Left forelimb (tissue), 1 donor: ENCODE measurements at places on chromosomes 5 and 9.

- DNase-seq = no peak
These were observed 42.9 kb downstream of the BNIP1 start for GRCh38 chr5:173187054-173187743.

DNA sequence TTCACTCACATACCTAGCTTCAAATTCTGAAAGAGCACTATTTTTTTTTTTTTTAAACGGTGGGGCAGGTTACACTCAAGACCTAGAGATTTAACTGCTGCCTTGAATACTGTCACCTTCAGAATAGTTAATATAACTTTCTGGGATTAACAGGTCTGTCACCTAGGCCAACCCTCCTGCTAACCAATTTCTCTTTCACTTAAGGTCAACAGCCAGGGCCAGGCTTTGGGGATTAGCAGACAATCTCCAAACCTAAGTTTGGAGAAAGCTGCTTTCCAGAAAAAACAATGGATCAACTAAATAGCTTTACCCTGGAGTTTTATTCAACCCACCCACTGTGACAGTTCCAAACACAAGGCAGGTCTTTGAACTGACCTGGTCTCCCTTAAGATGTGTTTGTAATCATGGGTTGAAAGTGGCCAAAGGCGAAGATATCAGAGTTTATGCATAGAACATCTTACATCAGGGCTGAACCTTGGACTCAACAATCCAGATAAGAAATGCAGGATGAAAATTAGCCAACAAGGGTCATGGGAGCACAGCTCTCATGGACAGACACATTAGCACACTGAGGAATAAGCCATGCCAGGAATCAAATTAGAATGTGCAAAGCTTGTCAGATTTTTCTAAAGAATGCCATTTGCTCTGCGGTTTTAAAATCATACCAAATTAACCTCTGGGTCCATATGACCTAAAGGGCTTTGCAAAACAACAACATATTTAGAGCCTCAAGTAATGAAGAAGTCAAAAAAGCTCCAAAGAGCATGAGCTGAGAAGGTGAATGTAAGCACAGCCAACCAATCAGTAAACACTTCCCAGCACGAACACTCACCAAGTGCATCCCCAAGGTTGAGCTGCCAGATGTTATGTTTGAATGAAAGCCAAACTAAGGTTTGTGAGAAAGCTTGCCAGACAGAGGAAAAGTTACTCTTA lies 538.5 kb upstream of the DMAC1 start:
- DNase-seq = no peak

DNA sequence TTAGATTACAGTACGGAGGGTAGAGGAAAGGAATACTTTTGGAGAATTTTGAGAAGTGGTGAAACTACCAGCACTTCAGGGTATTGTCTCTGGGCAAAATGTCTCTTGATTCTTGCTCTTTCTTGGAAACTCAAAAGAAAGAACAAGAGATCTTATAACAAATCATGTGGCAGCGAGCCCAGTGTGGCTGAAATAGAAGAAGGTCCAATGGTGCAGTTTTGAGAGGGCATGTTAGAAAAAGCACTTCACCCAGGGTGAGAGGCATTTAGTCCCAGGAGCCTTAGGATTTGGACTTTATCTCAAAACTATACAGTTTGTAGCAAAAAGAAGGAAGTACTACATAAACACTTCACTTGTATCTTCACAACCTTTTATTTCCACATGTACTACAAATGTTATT lies 39.4 kb downstream of the NNT start:
- no peak for DNase-seq

DNA sequence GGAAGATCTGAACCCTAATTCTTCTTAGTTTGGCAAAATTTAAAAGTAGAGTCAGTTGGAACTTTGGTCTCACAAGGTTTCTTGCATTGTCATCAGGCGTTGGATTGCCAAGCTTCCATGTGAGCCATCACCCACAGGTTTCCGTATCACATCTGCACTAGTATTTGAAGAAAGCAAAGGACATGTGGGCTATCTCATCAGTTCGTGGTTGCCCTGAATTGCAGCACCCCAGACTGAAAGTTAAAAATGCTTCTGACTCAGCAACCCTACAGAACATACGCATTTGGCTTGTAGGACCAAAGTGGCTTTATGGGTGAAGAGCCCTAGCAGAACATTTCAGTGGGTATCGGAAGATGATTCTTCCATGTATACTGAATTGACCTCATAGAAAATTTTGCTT lies 358.0 kb downstream of the ENC1 start:
- no peak for DNase-seq

GRCh38 chr9:89080193-89080592 lies 88.9 kb downstream of the S1PR3 start:
- DNase-seq = no peak

GRCh38 chr9:137227054-137227852 lies at the start of gene RNF224:
RNF224 (plus strand) TSS chr9:137227502; CDS start chr9:137228336, 834 bp downstream.
- no peak for DNase-seq

DNA sequence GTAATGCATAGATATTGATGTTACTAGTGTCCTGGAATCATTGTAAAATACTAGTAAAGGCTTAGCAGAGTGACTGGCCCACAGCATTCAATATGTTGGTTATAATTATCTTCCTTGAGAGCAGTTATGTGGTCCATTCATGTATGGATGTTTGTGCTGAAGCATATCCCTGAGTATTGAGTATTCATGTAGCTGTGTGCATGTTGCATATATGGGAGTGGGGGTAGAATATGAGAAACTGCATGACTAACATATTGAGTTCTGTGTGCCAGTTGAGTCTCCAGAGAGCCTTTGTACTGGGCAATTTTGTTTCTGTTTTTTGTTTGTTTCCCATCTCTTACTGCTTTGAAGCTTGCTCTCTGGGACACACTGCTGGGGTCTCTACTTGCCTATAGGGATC lies 222.7 kb upstream of the TRIM32 start:
- DNase-seq = no peak

- DNase-seq = no peak
These were observed 686.4 kb downstream of the TLE1 start for GRCh38 chr9:81002906-81003305.

GRCh38 chr5:6398570-6399230 lies 20.4 kb upstream of the MED10 start:
- DNase-seq = no peak

- no peak for DNase-seq
These were observed 617.7 kb upstream of the C9orf72 start for GRCh38 chr9:28190981-28191380.

- DNase-seq = no peak
These were observed 125.6 kb upstream of the ZNF608 start for GRCh38 chr5:124872086-124872485.

- no peak for DNase-seq
These were observed 37.3 kb downstream of the KCTD16 start for GRCh38 chr5:144207875-144208444.

GRCh38 chr9:91231619-91232018 lies 130.1 kb downstream of the AUH start:
- DNase-seq = no peak

DNA sequence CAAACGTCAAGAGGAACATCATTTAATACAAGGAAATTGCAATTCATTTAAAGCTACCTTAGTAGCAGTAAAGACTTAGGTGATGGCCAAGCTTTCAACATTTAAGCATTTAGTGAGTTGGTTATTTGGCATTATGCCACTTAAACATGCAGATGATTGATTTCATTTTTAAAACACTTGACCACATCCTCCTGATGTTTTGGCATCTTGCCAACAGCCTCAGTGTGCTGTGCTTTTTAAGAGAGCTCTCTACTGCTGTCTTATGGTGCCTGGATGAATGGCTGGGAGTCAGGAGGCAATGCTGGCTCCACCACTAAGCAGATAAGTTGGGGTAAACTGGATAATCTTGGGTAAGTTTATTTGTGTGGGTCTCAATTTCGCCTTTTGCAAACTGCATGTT lies 364.5 kb downstream of the MAN2A1 start:
- no peak for DNase-seq

GRCh38 chr9:134935701-134936345 lies 18.1 kb upstream of the FCN1 start:
- no peak for DNase-seq

GRCh38 chr9:90069085-90069484 lies 464.3 kb downstream of the GADD45G start:
- no peak for DNase-seq

DNA sequence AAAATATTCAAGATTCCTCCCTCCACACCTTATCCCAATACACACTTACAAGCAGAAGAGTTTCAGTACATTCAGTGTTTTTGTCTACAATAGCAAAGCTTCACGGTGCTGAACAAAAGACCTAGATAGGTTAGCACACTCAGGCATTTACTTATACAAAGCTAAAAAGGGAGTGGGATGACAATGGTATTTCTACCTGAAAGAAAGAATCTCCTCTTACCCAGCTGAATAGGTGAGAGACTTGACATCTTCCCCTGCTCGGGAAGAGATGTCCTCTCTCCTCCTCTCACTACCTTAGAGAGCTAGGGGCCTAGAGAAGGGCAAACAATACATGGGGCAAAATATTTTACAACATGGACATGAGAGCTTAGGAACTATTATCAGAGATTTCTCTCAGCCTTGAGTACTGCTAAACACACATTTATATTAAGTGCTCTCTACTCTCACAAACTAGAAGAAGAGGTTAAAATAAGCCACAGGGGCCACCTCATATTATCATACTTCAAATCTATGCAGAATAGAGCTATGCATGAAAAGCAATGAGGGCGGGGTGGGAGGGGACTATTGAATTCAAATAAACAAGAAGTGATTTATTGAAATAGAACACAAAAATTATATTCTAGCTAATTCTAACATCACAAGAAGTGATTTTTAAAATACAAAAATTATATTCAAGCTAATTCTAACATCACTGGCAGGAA lies 38.6 kb upstream of the RNF38 start:
- no peak for DNase-seq

GRCh38 chr9:100111235-100111634 lies 12.2 kb downstream of the INVS start:
- peak; percentile 84 for DNase-seq

- no peak for DNase-seq
These were observed 38.0 kb upstream of the TCERG1 start for GRCh38 chr5:146409054-146409671.

DNA sequence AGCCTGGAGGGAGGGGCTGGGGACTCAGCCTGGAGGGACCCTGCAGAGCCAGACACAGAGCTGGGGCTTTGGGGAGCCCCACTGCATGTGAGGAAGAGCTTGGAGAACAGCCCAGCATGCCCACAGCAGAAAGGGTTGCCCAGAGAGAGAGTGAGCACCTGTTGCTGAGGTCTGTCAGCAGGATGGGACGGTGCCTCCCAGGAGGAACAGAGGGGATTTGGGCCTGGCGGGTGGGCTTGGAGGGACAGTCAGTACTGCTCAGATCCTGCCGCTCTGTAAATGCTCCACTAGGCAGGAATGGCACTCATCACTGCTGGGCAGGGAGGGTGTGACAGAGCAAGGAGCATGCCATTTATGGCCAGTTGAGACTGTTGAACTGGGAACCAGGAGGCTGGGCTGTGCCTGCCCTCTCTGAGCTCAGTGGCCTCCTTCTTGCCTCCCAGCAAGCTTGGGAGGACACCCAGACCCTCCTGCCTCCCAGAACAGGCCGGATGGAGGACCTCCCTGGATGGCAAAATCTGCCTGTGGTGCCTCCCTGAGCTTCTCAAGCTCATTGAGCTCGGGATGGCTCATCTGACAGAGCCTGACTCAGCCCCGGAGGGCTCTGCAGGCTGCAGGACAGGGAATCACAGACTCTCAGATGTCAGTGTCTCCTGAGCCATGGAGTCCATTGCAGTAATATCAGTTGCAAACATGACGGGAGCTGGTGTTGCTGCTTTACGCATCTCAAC lies 786 bp upstream of the HRCT1 start:
- no peak for DNase-seq

DNA sequence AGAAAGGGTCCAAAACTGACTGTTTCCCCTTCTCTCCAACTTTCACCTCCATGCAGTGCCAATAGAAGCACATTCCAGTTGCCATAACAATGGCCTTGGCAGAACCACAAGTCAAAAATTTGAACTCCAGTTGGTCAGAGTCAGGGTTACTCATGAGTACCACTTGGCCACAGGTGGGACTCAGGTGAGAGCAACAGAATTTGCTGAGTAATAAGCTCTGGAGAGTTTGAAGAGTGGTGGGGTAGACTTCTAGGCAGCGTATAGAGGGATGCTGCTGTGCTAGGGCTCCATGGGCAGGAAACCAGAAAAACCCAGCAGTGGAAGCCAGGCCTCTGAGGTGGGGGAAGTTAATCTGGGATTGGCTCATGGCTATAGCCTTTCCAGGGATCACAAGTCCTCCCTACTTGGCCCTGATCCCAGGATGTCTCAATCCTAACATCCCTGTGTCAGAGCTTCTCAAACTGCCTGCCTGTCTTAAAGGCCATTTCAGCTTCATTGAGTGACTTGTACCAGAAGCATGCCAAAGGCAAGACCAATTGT lies 30.2 kb downstream of the SNX18 start:
- DNase-seq = no peak

DNA sequence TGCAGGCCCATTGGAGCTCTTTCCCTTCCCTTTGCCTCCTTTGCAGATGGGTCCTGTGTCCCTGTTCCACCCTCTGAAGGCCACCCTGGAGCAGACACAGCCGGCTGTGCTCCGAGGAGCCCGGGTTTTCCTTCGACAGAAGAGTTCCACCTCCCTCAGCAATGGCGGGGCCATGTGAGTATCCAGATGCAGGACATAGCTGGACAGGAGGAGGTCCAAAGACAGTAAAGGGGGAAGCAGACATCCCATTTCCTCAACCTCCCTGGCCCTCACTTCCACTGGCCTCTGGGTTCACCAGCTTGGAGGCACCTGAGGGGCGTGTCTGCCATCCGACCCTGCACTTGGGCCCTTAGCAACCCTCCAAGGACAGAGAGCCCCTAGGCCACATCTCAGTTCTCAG lies 237.9 kb downstream of the CACNA1B start:
- no peak for DNase-seq

GRCh38 chr9:112072721-112073638 lies 102.1 kb downstream of the SUSD1 start:
- DNase-seq = no peak

GRCh38 chr9:113481176-113481787 lies 17.8 kb downstream of the RGS3 start:
- DNase-seq = peak; percentile 46

DNA sequence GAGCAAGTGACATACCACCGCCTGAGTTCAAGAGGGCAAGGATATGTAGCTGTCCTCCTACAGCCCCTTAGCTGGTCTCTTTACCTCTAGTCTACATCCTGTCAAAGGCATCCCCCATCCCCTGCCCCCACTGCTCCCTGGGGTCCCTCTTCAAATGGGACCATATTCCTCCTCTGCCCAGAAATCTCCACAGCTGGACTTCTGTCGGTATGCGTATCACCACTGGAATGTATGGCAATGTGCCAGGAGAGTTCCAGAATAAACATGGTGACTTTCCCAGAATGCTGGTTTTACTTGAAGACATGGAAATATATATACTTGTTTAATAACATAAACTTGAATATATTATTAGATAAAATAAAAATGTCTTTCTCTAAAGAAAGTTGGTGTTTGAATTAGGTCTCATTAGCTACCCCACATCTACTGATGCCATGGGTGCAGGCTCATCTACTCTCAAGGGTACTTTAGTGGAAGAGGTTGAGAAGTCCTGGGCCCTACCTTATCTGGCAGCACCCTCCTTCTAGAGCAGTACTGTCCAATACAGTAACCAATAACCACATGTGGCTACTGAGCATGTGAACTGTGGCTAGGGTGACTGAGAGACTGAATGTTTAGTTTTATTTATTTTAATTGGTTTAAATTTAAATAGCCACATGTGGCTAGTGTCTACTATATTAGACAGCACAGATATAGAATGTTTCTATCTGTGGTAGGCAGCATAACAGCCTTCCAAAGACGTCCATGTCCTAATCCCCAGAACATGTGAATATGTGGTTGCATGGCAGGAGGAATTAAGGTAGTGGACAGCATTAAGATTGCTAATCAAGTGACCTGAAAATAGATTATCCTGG lies 181.7 kb upstream of the SLC30A5 start:
- DNase-seq = no peak
